Fibroblast of mammary gland (primary cell): ENCODE measurements at places on chromosomes 1 and 21.

- no peak for DNase-seq
Measured at GRCh38 chr1:7247158-7247557, 461.9 kb downstream of the CAMTA1 start.

DNA sequence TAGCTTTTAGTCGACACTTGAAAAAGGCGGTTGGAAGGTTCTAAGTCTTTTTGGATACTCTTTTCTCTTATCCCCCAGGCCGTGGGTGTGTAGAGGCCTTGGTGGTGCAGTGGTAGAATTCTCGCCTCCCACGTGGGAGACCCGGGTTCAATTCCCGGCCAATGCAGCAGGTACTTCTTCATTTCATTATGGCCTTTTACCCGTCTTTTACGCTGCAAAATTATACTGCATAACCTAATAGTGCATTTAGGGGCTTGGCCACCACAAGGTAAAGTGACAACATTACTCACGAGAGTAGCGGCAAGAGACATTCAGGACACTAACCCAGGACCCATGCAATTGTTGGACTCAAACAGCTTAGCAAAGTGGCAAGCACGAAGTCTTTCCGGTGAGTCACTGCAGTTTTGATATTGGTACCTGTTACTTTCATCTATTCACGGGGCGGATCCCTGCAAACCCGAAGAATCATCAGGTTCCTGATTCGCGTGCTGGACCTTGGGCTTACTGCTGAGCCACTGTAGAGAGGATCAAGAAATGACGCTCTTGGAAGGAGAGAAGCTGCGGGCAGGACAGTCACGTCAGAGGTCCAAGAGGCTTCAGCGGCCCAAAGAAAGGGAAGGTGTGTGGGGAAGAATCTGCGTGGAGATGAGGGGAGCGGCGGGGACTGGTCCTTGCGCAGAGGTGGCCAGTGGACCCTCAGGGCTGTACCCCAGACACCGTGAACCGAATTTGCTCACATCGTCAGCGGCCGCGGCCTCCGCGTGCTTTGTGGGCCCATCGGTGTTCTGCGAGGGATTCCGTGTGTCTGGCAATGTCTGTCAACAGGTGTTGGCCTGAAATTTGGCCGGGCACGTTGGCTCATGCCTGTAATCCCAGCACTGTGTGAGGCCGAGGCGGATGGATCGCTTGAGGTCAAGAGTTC is 12.9 kb upstream of the RNU1-4 start:
- peak; percentile 74 for DNase-seq

GRCh38 chr1:50424045-50424883 is 1.0 kb upstream of the DMRTA2 start:
- DNase-seq = no peak

DNA sequence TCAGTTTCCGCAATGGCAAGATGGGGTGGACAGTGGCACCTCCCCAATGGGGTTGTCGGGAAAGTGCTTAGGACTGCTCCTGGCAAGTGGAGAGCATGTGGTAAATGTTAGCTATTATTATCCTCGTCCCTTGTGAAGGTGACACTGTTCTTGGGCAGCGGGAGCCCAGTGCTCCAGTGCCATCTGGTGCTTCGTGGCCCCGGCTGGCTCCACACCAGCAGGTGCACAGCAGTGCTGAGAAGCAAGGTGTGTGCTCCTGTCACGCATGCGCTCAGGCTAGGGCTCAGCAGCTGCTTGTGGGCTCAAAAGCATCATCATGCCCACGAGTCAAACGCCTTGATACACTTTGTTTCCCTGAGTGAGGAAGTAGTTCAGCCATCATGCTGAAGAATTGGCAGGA is 24.9 kb upstream of the KCNC4 start:
- no peak for DNase-seq

GRCh38 chr1:94607398-94607797 is 65.8 kb upstream of the F3 start:
- DNase-seq = no peak

- DNase-seq = no peak
Measured at GRCh38 chr1:56068210-56068609, 511.2 kb downstream of the PLPP3 start.

DNA sequence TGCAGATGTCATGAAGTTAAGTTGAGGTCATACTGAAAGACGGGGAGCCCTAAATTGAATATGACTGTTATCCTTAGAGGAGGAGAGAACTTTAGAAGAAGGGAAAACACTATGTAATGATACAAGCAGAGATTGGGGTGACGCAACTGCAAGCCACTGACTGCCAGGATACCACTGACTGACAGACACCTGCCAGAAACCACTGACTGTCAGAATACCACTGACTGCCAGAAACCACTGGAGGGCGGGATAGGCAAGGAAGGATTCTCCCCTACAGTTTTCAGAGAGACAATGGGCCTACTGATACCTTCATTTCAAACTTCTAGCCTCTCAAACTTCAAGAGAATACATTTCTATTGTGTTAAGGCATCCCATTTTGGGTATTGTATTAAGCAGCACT is 388.7 kb downstream of the USH2A start:
- no peak for DNase-seq

GRCh38 chr1:158104891-158105290 is 75.8 kb upstream of the CD1D start:
- DNase-seq = no peak

DNA sequence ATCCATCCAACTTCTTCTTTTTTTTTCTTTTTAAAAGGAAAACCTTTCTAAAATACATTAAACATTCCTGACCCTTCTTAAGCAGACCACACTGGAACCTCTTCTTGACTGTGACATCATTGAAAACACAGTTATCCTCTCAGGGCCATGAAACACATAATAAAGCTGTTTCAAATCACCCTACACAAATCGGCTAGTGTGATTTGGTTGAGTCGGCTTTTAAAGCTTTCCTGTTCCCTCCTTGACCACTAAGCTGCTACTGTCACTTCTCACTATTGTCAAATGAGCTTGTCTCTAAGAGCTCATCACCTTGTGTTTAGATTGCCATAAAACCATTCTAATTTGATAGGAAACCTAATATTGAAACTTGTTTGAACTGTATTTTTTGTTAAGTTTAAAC is 5.9 kb downstream of the USP24 start:
- DNase-seq = no peak

DNA sequence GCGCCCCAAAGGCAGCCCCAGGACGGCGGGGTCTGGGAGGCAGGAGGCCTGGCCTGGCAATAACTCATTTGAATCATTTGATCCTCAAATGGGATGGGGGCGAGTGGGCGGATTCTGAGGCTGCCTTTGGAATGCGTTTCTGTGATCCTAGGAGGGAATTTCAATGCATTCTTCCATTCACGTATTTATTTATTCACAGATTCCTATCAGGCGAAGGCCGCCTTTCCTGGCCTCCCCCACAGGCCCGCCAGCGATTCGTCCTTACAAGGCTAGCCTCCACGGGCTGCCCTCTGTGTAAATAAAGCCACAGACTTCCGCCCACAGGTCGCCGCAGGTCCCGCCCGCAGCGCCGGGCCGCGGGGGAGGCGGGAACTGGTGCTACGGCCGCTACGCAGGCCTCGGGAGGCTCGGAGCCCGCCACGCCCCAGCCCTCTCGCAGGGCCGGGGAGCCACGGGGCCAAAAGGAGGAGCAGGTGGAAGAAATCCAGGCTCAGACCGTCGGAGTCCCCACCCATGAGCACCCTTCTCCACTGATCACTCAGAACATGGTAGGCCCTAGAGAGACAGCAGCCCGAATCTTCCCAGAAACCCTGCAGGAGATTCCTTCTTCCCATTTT is 31.3 kb upstream of the JUN start:
- DNase-seq = peak; percentile 80
